ENCODE measurements at places on chromosomes 2 and 18. TPM values are rescaled to one million over a fixed set of nuclear protein-coding genes. Genes with fewer than 3 reads are reported as not detected.

- no peak for DNase-seq
Measured at GRCh38 chr2:26847655-26848335, at the start of gene DPYSL5. Gene DPYSL5, plus strand, starts transcription at chr2:26848132. Its CDS starts 50,368 bp downstream, at chr2:26898500.

DNA sequence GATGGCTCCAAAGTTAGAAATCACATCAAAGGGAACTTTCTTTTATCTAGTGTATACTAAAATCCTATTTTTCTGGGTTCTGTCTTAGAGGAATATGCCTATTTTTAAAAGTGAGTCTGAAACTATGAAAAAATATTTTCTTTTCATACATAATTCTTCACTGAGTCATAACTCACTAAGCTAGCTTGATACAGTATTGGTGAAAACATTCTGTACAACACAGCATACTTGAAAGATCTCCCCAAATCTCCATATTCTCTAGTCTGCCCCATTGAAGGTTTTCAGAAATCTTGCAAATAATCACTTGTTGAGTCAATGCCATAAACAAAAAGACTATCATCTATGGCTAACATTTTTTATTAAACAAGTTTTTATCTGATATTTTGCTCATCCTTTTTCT lies 44.5 kb downstream of the COL3A1 start:
- DNase-seq: no peak

SLC8A1 gene
- 23.0 TPM for total RNA-seq

GRCh38 chr2:184444217-184444616 lies 154.1 kb upstream of the ZNF804A start:
- DNase-seq: no peak

DNA sequence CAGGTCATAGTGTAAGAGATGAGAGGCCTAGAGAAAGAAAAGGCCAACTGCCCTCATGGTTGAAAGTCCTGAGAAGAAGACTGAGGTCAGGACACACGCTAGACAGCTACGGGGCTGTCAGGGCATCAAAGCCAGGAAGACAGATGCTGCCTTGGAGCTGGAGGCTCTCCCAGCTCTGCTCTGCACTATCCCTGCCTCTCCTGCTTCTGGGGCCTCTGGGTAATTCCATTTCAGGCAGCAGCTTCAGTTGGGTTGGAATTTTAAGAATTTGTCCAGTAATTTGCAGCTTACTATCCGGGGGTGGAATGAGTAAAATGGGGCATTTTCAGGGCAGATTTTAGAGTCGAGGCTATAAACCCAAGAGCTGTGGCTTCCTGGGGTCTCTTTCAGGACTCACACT lies 76.2 kb upstream of the CTAGE1 start:
- DNase-seq: no peak

DNA sequence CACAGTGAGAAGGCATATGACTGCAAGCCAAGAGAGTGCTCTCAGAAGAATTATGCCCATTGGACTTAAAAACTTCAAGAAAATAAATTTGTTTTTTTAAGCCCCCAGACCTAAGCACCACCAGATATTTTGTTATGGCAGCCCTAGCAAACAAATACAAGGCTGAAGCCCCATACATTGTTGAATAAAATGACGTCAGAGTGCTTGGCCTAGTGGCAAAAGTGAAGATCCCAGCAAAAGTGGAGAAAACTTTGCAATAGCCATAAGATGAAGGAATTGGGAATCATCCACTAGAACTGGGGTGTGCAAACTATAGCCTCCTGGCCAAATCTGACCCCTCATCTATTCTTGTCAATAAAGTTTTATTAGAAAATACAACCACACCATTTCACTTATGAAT lies 517.5 kb downstream of the IRS1 start:
- DNase-seq: no peak

- no peak for DNase-seq
Measured at GRCh38 chr2:174788291-174788929, 24.1 kb upstream of the CHRNA1 start.

DNA sequence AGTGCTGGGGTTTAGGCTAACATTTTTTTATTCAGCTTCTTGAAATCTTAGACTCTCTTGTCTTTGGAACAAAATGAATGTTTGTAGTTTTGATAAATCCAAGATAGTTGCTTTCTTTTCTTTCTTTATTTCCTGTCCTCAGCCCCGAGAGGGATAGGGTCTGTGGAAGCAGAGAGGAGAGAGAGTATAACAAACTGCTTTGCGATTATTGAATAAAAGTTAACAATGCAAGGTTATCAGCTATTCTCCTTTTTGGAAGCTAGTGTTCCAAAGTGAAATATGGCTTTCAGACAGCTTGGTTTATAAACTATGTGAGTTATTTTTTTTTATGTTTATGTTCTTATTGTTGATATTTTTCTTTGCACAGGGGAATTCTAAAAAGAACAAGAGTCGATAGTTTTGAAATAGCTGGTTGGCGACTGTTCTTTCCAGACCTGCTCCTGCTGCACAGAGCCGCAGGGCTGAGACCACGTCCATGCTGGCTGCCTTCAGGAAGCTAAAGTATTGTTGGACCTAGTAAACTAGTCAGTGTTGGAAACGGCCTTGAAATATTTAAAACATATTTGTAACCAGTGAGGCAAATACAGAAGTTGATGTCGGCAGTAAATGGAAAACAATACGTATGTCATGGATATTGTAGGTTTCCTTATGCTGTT lies 15.5 kb upstream of the STON1 start:
- DNase-seq: no peak

GAL3ST2 gene
- total RNA-seq: 2.1 TPM

DES gene
- 39.7 TPM for total RNA-seq

GRCh38 chr2:23828986-23829385 lies 97.9 kb downstream of the ATAD2B start:
- DNase-seq: no peak

- DNase-seq: no peak
Measured at GRCh38 chr2:46097714-46098480, 199.3 kb upstream of the EPAS1 start.

- no peak for DNase-seq
Measured at GRCh38 chr2:160679686-160680085, 186.1 kb upstream of the RBMS1 start.

GRCh38 chr18:35127201-35127600 lies 86.0 kb downstream of the MAPRE2 start:
- DNase-seq: no peak

COL4A4 gene
- 22.6 TPM for total RNA-seq

DNA sequence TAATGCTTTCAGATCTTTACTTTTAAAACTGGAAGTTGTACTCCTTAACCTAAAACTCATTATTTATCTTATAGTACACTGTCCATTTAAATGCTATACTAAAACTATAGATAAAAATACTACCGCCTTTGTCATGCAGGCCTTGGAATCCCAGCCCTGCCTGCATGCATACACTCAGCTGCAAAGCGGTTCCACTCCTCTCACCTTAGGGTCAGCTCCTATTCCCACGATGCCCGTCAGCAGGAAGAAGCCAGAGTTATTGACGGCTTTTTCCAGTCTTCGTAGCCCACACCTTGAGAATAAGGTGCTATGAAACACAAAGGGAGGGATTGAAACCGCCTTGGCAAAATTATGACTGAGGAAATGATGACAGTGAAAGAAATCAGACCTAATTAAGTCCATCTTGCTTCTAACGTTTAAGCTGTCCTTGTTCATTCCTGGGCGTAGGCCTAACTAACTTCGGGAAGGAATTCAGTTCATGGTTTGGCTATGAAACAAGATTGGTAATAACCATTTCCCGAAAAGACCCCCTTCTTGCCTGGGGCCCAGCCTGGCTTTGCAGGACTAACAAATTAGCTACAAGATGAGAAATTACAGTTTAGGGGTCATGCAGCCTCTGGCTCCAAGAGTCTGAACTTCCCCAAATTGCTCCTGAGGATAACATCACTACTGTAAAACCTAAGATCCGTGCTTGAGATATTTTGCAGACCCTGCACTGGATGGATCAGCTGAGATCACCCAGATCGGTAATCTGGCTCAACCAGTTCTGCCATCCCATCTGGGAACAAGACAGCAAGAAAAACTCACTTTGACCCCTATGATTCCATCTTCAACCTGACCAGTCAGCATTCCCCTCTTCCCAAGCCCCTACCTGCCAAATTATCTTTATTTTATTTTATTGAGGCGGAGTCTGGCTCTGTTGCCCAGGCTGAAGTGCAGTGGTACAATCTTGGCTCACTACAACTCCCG lies 17.1 kb downstream of the EPB41L5 start:
- no peak for DNase-seq

DNA sequence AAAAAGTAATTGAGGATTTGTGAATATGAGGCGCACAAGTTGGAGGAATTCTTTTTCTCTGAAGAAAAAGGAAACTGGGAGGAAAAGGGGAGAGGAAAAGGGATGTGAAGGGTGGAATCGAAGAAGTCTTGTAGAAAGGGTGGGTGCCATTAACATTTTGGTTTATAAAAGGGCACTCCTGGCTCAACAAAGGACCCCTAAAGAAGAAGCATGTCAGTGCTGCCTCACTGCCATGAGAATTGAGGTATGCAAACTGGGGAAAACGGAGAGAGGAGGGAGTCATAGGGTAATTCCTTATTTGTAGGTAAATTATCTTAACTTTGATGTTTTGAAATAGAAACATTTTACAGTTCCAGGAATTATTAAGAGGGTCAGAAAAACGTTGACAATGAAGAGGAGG lies 207.2 kb downstream of the NAPG start:
- no peak for DNase-seq

VAMP5 gene
- total RNA-seq: 46.6 TPM

GRCh38 chr2:218028189-218028495 lies 25.3 kb upstream of the TNS1 start:
- no peak for DNase-seq

FBXO15 gene
- 0.83 TPM for total RNA-seq

DNA sequence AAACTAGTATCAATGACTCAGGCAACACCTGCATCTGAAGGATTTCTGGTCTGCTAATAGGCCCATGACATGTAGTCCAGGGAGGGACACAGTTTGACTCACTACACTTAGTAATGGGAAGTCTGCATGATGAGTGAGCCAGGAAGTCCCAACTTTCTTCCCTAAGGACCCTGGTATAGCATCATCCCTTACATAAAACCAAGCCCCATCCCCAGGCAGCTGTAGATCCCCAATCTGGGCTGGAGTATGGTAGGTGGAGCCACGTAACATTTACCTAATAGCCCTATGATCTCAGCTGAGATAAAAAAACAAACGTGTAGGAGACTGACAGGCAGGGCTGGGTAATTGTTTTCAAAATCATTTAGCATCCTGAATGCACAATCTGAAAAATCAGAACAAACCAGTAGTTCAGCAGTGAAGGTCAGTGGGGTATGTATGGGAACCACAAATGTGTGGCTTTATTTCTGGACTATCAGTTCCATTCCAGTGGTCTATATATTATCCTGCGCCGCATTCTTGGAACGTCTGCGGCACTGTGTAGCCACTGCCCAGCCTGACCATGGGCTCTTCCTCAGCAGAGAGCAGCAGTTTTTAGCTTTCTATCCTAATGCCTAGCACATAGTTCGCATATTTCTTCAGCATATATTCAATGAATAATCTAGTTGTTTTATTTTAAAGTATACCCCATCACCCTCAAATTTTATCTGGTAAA lies 33.5 kb downstream of the EPB41L3 start:
- no peak for DNase-seq

PSMA8 gene
- not detected for total RNA-seq

DNA sequence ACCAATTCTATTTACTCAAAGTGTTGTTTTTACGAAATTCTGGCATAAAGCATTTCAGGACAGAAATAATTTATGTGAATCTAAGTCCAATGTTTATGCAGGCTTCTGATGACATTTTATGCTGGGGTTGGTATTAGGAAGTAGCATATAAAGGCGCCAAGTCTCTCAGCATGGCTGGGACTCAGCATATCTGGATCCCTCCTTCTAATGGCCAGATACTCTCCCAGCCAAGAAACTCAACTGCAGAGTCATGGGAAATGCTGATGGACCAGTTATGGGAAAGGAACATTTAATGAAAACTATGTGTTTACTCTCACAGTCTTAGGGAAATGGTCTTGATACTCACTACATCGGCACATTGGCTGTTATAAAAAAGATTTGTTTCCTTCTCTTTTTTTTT lies 392.2 kb downstream of the ARHGAP15 start:
- DNase-seq: no peak

DNA sequence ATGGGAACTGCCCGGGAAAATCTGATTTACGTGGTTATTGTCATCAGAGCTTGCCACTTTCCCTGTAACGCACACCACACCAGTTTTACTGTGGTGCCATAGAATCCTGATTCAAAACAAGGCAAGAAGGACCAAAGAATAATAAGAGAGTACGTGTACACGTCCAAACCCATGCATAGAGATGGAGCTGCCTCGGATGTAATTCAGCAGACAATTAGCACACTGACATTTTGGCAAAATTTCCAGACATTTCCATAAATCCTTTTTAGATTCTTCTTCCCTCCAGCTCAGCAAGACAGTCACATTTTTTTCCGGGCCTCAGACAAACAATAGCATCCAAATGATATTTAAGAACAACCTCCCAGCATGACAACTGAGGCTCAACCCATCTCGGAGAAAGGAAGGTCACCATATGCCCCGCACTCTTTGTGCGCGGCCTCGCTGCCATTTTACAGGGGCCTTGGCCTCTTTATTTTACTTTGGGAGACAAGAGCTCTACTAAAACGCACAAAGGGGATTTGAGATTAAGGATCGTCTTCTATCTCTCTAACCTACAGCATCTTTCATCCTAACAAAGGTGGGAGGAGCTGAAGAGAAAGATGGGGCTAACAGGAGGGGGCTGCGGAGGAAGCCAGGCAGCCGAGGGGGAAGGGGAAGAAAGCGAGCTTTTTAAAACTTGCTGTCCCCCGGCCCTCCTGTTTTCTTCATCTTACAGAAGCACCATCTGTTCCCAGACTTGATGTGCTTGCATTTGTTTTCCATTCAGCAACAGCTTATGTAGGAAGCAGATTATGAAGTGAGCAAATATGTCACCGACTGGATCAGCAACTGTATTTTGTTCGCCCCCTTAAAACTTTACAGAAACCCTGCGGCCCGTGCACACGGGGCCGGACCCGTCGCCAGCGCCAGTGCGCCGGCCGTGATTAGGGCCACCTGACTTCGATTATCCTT lies 61.0 kb downstream of the CDCA7 start:
- DNase-seq: peak; percentile 62

- no peak for DNase-seq
Measured at GRCh38 chr2:136067897-136068580, 49.9 kb downstream of the CXCR4 start.

ASB18 gene
- not detected for total RNA-seq

GRCh38 chr2:25323610-25324189 lies 18.0 kb downstream of the DNMT3A start:
- DNase-seq: no peak

GRCh38 chr18:8866679-8867078 lies 161.3 kb downstream of the MTCL1 start:
- no peak for DNase-seq

DNA sequence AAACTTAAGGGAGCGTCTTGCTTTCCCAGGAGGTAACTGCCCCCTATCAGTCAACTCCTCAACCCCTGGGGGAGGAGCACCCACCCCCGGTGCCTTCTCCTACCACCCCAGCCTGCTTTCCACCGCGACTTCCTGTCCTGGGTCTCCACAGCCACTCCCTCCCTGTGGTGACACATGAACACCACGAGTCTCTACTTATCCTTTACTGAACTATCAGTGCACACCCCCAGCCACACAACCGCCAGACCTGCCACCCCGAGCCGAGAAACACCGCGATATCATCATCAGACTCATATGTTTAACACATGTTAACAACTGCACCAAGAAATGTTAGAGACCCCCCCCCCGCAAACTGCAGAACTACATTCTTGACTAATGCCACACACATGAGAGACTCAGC lies 43.3 kb downstream of the LONRF2 start:
- DNase-seq: no peak

DOCK10 gene
- 39.1 TPM for total RNA-seq

HOXD9 gene
- total RNA-seq: not detected

GRCh38 chr2:197130318-197130717 lies 180.3 kb downstream of the ANKRD44 start:
- DNase-seq: no peak
